ENCODE measurements at places on chromosomes 13 and 19.
A peak's percentile ranks its signal among the peaks of the same experiment; 100 is the strongest.

GRCh38 chr19:45790942-45791341 lies 1.7 kb downstream of the DMWD start:
- no peak for DNase-seq

DNA sequence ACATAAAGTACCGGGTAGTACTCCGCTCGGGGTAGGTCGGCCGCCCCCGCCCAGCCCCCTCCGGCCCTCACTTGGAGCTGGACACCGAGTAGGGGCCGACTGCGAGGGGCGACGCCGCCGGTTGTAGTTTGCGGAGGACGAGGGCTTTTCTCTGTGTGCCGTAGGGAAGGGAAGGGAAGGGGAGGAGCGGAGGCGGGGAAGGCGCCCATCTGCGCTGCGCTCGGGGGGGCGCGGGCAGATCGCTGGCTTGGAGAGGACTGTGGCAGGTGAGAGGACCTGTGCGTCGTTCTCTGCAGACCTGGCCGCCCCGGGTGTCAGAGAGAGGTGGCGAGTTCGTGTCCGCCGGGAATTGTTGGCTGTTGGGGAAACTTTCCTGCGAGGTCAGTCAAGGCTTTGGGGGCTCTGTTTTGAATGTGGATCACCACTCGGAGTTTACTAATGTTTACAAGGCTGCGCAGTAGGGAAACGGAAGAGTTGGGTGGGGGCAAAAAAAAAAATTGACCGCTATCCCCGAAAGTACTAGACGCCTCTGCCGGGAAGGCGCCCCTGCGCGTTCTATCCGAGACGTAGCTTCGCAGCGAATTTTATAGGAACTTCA lies 1.4 kb downstream of the ING1 start:
- peak; percentile 28 for DNase-seq

DNA sequence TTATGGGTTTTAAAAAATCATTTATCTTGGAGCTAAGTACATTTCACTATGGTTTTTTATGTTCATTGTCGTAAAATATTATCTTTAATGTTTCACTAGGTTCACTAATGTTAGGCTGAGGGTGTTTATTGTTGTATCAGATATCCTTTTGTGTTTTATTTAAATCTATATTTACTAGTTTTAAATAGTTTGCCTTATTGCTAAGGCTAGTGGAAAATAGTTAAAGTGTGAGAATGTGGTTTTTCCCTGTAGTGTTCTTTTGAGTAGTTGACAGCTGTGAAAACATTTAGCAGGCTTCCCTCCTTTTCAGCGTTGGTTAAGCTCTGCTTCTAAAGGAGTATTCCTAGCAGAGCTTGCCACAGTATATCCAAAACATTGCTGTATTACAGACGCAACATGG lies 139.0 kb downstream of the TM9SF2 start:
- no peak for DNase-seq

DNA sequence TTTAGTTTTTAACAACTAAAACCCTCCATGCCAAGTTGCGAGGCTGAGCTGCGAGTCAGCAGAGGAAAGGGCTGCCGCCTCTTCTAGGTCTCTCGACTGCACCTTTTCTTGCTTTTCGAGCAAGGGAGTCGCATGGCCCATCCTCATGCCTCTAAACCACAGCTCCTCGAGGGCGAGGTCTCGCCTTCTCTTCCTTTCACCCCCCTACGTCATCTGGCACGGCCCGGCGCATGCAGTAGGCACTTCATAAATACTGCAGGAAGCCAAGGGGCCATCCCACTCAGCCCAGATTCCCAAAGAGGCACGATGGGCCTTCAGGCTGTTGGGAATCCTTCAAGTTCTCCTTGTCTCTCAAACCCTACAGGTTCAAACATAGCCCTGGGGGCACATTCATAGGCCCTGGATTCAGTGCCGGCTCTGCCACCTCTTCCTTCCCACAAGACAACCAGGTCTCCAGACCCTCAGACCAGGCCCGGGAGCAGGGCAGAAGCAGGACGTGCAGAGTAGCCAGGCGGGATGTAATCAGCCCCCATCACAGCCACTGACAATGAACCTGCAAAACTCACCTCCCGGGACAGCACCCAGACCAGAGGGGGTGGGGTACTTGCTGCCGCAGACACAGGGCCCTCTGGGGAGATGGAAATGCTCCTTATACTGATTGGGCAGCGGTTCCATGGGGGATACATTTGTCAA lies 41.7 kb downstream of the GGACT start:
- no peak for DNase-seq

DNA sequence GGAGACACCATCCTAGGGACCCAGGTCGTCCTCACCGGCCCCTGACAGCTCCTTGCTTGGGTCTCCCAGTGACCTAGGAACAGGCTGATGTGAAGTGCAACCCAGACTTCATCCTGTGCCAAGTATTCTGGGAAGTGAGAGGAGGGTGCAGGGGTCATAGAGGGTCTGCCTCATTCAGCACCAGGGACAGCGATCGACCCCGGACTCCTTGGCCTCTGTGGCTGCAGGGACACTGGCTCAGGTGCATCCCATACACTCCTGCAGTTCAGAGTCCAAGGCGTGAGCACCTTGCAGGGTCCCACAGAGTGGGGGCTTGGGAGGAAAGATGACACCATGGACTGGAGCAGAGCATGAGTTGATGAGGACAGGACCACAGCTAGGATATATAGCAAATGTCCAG lies 10.0 kb upstream of the OR10H2 start:
- DNase-seq, result no peak

GRCh38 chr19:47176071-47176626 lies 45.5 kb downstream of the SAE1 start:
- DNase-seq, result no peak

- no peak for DNase-seq
Observed at GRCh38 chr13:20526664-20527063, 1.0 kb upstream of the CRYL1 start.

DNA sequence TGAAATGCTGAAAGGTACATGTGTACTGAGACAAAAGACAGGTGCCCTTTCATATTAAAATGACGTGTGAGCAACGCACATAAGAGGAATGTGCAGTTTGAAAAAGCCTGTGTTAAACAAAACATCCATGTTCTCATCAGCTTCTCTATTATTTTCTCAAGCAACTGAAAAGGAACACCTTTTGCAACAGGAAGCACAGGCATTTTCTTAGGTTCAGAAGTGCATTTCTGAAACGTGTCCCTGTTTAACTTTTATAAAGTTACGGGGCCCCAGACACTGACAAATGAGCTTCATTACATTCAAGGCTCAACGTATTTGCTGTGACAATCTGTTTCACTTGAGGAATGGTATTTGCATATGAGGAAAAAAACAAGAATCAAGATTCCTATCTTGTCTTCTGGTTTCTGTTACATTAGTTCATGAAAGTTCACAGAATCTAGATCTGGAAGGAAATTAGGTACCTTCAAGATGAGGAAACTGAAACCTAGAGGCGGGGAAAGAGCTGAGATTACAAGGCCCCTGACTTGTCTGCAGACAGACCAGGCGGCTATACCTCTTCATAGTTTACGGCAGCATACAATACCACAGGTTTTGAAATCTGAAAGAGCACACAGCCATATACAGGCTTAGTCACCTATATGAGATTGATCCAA lies 431.7 kb downstream of the KLF12 start:
- DNase-seq, result no peak

DNA sequence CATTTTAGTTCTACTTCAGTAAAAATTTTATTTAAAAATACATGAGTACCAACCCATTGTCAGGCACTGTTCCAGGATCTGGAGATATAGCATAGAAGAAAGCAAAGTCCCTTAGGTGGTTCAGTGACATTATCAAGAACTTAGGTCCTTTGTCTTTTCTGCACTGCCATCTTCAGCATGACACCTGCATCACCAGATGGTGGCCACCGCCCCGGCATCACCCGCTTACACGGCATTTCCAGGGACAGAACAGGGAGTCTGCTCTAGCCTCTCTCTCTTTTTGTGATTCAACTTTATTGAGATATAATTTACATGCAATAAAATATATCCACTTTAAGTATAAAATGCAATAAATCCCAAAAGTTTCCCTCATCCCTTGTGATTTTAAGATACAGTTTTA lies 23.5 kb downstream of the DYRK1B start:
- no peak for DNase-seq

DNA sequence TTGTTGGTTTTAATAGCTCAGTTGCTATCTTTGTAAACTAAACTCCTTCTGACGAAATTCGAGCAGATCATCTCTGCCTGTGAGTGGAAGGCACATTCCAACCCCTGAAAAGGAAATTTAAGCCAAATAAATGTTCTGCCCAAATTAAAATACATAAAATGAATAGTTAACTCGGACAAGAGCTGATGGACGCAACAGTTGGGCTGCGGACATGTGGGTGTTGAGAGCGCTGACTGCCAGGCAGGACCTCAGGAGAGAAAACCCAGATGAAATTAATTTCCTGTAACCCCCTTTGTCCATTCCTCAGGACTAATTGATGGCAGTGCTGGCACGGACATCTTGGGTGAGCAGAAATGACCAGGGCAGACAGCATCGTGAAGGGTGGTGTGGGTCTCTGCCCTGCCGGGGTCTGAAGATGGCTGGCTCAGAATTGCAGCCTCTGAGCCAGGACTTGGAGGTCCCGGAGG lies 86.5 kb downstream of the TSHZ3 start:
- DNase-seq, result no peak

GRCh38 chr13:51004111-51004865 lies 94.7 kb downstream of the RNASEH2B start:
- DNase-seq, result no peak

DNA sequence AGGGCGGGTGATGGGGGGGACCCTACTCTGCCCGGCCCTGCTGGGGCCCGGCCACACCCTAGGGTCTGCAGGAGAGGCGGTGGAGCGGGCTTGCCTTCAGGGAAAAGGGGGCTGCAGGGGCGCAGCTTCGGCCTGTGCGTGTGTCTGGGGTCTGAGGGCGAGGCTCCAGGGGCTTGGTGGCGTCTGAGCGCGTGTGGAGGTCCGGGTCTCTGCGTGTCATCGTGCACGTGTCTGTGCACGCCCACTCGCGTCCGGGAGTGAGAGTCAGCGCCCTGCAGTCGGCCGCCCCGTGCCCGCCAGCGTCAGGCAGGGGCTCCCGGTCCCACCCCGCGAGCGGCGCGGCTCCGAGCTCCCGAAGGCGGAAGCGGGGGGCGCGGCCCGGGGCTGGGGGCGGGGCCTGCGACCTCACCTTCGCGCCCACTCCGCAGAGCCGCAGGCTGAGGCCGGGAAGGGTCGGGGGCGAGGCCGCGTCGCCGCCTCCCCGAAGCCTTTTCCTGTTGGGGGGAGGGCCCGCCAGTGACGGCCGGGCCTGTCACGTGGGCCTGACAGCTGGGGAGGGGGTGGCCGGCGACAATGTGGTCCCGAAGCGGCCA lies at the start of gene ARHGAP45:
Gene ARHGAP45, plus strand, starts transcription at position 420 of the 593 bp plus-strand sequence. CDS start 239 bp downstream, outside the sequence.
- DNase-seq, result peak; percentile 70

GRCh38 chr19:33273065-33273736 lies 29.1 kb downstream of the CEBPA start:
- no peak for DNase-seq

DNA sequence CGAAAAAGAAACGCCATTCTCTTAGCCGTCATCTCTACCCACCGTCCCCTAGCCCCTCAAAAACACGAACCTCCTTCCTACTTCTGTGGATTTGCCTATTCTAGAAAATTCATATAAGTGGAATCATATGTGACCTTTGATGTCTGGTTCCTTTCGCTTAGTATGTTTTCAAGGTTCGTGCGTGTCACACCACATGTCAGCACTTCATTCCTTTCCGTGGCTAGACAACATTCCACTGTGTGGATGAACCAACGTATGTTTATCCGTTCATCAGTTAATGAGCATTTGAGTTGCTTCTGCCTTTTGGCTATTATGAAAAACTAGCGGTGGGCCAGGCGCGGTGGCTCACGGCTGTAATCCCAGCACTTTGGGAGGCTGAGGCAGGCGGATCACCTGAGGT lies 14.0 kb upstream of the PPP1R12C start:
- DNase-seq, result no peak

DNA sequence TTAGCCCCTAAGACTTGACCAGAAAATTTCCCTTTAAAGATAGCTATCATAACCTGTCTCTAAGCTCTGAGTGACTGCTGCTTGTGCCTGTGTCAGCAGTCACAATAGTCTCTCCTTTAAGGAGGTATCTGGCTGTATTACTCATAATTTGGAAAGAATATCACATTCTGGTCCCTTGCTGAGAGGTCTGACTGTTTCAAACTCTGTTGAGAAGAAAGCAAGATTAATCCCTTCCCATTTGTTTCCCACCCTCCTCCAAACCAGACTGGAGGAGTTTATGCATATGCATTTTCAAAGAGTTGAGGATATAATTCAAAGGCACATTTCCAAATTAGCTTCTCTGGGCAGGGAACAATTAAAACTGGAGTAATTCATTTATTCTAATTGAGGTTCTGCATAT lies 2.3 kb downstream of the HTR2A start:
- no peak for DNase-seq

DNA sequence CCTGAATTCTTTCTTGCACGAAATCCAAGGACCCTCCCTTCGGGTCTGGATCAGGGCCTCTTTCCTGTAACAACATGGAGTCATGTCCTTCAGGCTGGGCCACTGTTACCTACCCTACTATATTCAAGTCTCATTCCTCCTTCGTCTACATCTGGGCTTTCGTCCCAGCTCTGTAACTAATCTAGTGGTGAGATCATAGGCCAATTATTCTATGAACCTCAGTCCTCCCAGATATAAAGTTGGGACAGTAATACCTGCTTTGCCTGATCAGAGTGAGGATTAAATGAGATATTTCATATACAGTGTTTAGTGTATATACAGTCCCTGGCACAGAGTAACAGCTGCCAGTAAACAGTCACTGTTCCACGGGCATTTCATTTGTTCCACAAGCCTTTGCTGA lies 48.3 kb upstream of the ATP12A start:
- no peak for DNase-seq

DNA sequence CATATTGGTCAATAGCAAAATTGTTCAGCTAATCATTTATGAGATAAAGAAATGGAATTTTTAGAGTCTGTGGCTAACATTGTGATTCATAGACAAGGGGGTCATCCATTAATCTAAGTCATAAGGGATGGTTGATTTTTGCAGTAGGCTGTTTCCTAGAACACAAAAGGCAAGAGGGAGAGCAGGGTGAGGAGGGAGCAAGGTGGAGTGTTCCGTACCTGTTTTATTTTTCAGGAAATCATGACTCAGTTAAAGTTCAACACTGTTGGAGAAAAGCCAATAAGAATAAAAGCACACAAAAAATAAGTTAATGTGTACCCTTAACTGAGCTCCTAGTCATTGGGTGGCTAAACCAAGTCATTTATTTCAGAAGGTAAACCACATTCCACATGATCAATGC lies 512.4 kb upstream of the ATXN8OS start:
- DNase-seq, result no peak

All from stimulated activated CD4-positive, alpha-beta T cell treated with anti-CD3 and anti-CD28 coated beads, TNF-alpha, amount 100 ng/mL, for 4 hours (primary cell).